SK-N-DZ (cell line): ENCODE measurements at places on chromosomes 5 and 9.

- peak; percentile 97 for DNase-seq
Measured at GRCh38 chr5:51383131-51384121, at the start of gene ISL1. Gene ISL1 (plus strand): TSS chr5:51383448. CDS start chr5:51383672, 224 bp downstream.

- no peak for DNase-seq
Measured at GRCh38 chr5:196350-196749, 5.1 kb downstream of the LRRC14B start.

- DNase-seq = no peak
Measured at GRCh38 chr9:95082401-95083084, 235.0 kb downstream of the FANCC start.

DNA sequence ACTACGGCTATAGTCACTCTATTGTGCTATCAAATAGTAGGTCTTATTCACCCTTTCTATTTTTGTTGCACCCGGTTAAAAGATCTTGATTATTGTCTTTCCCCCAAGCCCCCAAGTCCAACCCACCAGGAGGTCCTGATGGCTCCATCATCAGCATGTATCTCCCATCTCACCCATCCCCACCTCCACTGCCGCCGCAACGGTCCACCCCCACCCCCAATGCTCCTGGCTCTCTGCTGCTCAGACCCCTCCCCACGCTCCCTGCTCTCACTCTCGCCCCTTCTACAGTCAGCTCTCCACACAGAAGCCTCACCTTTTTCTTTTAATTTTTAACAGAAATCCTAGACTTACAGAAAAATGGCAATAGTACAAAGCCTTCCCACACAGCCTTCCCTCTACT, 51.5 kb upstream of the SH3PXD2B start:
- no peak for DNase-seq

- DNase-seq = no peak
Measured at GRCh38 chr5:164868761-164869160, 1363.3 kb downstream of the MAT2B start.

- no peak for DNase-seq
Measured at GRCh38 chr9:1217076-1217475, 166.9 kb downstream of the DMRT2 start.

DNA sequence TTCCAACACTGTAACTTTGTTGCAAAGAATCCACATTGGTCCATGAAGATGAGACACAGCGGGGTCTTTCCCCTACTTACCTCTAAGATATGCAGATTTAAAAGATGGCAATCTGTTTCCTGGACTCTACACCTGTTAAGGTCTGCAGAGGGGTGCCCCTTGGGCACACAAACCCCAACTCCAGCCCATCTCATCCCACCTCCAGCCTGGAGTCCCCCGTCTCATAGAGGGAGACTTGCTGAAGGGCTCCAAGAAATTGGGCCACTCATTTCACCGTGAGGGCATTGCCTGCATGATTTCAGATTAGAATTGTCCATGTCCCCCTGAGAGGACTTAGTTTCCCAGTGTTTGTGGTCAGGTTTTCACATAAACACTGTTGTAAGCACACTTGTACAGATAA, 365.7 kb downstream of the IRX2 start:
- DNase-seq = no peak

DNA sequence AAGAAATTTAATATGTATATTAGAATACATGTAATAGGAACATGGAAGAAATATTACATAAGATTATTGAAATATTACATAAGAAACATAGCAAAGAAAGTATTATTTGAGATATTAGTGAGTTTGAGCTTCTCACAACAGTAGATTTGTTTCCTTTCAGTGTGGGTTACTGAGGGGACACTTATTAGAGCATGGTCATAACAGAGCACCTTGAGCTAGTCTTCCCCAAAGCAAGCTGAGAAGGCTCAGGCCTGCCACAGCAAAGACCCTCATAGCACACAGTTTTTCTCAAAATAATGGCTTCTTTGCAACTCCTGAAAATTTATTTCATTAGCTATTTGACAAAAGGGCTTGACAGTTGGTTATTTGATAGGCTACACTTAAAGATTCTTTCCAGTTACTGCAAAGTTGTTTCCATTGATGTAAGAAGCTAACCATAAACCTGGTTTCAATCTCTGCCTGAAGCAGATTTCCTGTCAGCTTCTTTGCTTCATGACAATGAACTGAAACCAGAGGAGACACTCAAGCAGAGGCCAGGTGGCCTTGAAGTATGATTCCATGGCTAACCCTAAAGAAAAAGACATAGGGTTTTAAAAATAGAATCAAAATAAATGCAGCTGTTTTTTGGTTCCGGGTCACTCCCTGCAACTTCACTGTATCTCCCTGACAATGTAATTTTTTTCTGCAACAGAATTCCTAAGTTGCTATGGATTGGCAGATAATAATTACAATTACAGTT, 68.6 kb downstream of the ERMP1 start:
- DNase-seq = no peak

DNA sequence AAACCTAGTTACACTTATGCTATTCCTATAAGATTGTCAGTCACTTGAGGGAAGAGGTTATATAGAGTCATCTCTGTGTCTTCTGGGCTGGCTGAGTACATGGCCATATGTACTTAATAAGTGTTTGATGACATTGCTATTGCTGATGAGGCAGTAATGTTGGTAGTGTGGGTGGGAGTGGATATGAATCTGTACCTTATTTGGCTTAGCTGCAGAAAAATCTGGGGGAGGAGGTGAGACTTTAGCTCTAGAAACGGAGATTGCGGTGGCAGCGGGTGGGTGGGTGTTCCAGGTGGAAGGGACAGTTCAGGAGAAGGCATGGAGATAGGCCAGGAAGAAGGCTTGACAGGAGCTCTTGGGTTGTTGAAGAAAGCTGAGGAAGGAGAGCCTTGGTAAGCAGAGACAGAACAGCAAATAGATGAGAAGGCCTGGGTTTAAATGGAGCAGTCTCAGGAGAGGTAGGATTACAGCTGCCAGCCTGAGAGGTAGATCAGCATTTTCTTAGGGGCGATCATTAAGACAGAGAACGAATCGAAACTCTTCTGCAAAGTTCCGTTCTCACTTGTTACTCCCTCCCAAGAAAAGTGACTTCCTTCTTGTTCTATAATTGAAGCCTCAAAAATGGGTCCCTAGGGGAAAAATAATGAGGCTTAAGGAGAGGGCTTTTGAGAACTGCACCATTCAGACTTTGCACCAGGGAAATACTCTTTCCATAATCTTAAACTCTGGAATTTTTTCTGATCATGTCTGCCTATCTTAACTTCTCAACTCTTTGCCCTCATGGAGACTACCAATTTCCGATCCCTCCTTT, 160.5 kb downstream of the UNC13B start:
- DNase-seq = no peak

DNA sequence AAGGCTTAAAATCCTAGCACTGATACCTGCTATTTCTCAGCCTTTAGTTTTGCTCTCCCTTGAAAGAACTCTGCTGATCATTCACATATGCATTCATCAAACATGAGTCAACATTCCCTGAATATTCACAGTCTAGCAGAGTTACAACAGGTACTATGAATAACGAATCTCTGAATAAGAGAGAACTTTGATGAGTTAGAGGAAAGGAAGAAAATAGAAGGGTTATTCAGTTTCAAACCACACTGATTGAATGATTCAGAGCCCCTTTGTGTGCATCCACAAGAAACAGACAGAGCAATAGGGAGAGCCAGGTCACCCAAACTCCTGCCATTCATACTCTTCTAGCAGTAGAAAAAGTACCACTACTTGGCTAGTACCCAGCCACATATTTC, 36.0 kb downstream of the FOXD1 start:
- DNase-seq = no peak

GRCh38 chr5:149452665-149453617, 73.8 kb upstream of the IL17B start:
- DNase-seq = no peak
